ENCODE measurements at places on chromosomes 1 and 21.

DNA sequence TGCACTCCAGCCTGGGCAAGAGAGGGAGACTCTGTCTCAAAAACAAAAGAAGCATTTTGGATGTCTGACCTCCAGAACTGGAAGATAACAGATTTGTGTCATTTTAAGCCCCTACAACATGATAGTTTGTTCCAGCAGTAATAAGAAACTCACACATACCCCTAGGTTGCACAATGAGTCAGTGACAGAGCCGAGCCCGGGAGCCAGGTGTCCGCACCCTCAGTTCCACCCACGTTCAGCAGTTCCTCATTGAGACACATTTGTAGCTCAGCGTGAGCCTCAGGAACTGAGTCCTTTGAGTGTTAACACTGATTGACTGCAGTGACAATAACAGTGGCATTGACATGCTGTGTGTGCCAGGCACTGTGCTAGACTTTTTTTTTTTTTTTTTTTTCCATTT is 19.8 kb downstream of the LRRC38 start:
- no peak for DNase-seq

DNA sequence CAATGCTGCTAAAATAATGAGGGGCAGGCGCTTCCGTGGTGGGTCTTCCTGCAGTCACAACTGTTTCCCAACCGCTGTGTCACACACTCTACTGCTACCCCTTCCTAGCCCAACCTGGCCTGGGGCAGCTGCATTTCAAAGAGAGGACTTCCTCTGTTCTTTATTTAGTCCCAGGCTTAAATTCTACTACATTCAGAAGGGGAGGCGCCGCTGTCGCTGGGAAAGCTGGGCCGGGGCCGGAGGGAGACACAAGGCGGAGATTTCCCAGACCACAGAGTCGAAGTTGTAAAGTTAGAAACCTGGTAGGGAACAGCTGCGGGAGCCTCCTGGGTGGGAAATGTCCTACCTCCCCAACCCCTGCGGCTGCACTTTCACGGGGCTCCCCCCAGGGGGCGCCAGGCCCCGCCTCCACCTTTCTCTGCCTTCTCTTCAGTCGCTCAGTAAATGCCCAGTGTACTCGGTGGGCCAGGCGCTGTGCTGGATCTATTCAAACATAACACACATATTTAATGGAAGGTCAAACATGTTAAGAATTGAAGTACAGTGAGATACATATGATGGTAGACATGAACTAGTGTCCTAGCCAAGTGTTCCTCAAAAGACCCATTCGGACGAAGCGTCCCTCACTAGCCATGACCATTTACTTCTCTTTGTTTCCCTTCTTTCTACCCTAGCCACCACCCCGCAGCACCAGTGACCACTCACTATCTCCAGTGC is 23.1 kb downstream of the DYRK3 start:
- peak; percentile 84 for DNase-seq

GRCh38 chr1:172513479-172513878 is 19.5 kb upstream of the SUCO start:
- DNase-seq: no peak

GRCh38 chr1:8159470-8160024 is 133.4 kb upstream of the ERRFI1 start:
- DNase-seq: no peak

DNA sequence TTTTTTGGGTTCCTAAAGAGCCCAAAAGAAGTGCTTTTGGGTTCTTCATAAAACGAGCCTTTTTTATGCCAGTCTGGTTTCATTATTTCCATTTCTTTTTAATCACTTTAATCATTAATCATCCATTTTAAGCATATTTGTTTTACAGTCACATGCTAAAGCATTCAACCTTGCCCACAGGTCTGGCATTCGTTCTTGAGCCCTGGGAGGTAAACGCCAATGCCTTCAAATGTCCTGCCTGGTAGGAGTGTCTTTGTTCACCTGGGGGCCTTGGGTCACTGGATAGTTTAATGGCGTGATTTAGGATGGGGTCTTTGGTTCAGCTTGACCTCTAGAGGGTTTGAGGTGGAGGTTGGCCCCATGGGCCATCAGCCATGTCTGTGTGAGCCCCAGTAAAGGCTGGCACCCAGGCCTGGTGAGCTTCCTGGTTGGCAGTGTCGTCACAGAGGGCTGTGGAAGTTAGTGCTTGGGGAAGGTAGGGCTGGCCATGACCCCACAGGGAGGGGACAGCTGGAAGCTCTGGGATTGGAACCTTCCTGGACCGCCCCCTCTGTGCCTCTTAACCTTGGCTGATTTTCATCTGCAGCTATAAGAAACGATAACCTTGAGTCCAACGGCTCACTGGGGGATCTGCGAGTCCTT is 20.2 kb downstream of the C1orf174 start:
- DNase-seq: no peak

DNA sequence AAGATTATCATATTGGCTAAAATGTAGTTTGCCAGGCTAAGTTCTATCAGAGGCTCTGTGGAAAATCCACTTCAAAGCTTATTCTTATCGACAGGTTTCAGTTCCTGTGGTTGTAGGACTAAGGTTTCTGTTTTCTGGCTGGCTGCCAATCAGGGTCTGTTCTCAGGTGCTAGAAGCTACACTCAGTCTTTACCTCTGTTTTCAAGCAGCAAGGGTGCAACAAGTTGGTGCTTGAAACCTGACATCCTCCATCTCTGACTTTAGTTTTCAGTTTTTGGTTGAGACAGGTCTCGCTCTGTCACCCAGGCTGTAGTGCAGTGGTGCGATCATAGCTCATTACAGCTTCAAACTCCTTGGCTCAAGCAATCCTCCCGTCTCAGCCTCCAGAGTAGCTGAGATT is 15.3 kb upstream of the TMCO2 start:
- no peak for DNase-seq

DNA sequence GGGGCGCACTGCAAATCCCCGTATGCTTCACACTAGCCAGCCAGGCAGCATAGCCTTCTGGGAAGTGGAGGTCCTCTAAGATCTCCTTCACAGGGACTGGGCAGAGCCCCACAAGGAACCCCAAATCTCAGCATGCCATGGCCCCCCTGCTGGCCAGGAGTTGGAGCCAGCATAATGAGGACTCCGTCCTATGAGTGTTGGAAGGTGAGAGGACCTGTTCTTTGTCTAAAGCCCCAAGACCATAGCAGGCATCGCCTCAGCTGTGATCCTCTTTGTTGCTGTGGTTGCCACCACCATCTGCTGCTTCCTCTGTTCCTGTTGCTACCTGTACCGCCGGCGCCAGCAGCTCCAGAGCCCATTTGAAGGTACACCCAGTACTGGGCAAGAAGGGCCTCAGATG is 1.5 kb downstream of the SHISA4 start:
- DNase-seq: no peak

GRCh38 chr21:36788120-36788638 is 89.3 kb downstream of the SIM2 start:
- DNase-seq: no peak

DNA sequence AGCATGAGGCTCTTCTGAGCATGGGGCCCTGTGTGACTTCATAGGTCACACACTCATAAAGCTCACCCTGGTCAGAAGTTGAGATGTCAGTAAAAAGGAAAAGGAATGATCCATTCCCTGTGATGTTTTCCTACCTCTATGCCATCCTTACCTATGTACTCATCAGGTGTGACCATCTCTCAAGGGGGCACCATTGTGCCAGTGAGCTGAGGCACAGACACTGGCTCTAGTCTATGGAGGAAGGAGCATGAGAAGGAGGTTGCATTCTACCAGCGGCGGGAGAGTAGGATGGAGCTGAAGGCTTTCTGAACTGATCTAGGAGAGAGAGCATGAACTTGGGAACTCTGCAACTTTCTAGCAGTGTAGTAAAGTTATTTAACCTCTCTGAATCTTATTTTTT is 65.8 kb upstream of the RGL1 start:
- DNase-seq: no peak

GRCh38 chr1:79501153-79501552 is 494.6 kb upstream of the ADGRL4 start:
- no peak for DNase-seq

DNA sequence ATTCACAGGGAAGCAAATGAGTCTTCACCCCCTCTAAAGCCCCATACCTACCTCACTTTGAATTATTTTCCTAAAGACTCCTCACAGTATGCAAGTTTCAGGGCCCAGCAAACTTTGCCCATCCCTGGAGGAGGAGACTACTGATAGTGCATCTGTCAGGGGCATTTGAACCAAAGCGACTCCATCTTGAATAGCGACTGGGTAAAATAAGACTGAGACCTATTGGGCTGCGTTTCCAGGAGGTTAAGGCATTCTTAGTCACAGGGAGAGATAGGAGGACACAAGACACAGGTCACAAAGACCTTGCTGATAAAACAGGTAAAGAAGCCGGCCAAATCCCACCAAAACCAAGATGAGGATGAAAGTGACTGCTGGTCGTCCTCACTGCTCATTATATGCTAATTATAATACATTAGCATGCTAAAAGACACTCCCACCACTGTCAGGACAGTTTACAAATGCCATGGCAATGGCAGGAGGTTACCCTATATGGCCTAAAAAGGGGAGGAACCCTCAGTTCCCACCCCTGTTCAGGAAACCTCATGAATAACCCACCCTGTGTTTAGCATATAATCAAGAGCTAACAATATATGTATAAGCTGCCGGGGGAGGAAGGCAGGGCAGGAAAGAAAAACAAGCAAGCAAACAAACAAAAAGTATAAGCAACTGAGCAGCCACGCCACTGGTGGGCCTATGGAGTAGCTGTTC is 3.3 kb upstream of the PKNOX1 start:
- DNase-seq: peak; percentile 85

- no peak for DNase-seq
Observed at GRCh38 chr21:31616216-31616615, 43.3 kb upstream of the SOD1 start.

GRCh38 chr1:21089299-21089698 is 87.4 kb downstream of the EIF4G3 start:
- peak; percentile 10 for DNase-seq

- DNase-seq: peak; percentile 88
Observed at GRCh38 chr1:10210841-10211804, 753 bp downstream of the KIF1B start.

DNA sequence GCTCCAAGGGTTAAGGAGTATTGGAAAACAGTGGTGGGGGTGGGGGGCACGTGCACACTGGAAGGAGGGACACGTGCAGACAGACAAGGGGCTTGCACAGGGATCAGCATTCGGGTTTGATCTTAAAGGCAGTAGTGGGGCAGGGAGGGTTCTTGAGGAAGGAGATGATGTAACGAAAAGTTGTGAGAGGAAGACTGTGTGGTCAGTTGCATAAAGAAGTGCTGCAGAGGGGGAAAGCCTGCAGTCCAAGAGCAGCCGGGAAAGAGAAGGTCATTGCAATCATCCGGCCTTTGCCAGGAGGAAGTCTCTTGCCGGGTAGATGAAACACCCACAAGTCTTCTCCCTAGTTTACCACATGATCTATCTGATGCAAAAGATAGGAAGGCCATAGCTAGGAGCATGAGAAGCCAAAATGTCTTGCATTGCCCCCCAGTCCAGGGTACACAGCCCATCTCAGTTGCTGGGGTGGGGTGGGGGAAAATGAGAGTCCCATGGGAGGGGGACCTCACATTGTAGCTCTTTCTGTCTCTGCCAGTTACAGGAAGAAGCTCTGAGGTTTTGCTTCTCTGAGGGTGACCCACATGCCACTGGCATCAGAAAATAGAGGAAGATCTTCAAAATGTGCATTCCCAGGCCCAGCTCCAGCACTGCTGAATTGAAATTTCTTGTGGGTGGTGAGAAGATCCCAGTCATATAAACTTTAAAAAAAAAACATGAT is 202.5 kb upstream of the RAB4A start:
- DNase-seq: no peak

DNA sequence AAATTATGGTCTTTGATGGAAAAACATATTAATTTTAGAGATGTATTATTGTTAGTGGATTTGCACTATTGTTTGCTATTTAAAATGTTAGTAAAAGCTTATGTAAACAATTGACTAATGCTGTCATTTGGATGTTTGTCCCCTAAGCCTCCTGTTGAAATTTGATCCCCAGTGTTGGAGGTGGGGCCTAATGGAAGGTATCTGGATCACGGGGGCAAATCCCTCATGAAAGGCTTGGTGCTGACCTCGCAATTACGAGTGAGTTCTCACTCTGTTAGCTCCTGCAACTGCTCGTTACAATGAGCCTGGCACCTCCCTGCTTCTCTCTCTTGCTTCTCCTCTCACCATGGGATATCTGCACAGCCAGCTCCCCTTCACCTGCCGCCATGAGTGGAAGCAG is 14.3 kb downstream of the TMEM35B start:
- DNase-seq: peak; percentile 71

DNA sequence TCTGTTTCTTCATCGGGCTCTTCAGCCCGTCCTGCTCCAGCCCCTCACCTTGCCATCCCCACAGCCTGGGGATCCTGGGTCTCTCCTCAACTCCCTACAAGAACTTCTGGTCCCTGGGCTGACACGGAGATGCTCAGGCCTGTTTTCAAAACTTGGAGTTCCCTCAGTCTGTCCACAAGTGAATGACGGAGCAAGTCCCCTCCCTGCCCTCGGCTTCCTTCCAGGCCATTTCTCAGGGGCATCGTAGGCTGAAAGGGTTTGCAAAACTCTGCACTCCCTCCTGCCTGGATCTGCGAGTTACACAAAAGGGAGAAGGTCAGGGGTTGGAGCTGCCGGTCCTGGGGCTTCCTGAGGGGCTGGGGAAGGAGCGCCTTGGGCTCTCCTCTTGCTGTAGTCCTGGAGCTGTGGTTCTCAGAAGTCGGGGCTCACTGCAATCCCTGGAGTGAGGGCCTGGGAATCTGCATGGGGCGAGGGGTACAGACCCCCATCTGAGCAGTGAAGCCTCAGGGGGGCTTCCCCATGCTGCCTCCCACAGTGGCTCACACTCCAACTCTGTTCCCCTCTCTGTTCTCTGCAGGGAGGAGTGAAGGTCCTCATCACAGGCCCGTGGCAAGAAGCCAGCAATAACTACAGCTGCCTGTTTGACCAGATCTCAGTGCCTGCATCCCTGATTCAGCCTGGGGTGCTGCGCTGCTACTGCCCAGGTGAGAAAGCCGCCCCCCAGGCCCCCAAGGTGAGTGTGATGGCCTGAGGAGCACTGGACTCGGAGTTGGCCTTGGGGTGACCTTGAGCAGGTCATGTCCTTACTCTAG is 100.6 kb upstream of the VAMP3 start:
- no peak for DNase-seq

DNA sequence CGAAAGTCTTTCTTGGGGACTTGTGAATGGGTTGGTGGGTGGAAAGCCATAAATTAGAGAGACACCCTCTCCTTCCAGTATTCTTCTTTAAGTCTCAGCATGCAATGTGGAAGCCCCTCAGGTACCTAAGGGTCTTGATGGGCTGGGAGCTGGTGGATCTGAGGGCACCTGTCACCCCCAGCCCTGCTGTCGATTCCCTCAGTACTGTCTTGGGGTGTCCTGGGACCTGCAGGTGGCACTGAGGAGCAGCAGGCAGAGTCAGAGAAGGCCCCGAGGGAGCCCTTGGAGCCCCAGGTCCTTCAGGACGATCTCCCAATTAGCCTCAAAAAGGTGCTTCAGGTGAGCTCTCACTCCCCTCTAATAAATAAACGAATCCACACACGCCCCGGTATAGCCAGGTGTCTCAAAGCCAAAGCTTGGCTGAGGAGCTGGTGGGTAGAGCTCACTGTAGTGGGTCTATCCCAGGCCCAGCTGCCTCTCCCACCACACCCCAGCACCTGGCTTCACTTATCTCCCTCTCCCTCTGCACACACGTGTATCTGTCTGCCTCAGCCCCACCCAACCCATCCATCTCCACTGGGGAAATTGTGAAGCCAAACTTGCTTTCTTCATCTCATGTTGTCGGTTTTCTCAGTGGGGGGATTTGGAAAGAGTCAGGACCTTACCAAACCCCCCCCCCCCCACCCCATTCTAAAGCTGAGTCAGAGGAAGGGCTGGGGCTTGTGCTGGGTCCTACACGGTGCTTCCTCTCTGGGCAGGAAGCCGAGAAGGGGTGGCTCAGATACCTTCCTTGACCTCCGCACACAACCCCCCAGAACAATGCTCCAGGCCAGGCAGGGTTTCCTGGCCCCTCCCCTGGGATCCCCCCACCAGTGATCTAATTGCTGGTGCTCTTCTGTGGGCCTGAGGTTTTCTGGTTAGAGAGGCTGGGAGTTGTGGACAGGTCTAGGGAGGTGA is 1.6 kb downstream of the ADAM15 start:
- no peak for DNase-seq

Data from mesendoderm (in vitro differentiated cells).